Endodermal cell (in vitro differentiated cells): ENCODE measurements at places on chromosomes 7 and 10.

GRCh38 chr7:100372256-100372655, 1.0 kb upstream of the PILRA start:
- no peaks in the 10 kb centered on the region for H3K4me1 ChIP-seq
- no peak overlapping the region for H3K4me3 ChIP-seq
- H3K36me3 ChIP-seq, result peaks cover 8% of the 10 kb centered on the region
- H3K27ac ChIP-seq, result no peak overlapping the region
- peak; percentile 59 for DNase-seq
- no peaks in the 10 kb centered on the region for H3K27me3 ChIP-seq

DNA sequence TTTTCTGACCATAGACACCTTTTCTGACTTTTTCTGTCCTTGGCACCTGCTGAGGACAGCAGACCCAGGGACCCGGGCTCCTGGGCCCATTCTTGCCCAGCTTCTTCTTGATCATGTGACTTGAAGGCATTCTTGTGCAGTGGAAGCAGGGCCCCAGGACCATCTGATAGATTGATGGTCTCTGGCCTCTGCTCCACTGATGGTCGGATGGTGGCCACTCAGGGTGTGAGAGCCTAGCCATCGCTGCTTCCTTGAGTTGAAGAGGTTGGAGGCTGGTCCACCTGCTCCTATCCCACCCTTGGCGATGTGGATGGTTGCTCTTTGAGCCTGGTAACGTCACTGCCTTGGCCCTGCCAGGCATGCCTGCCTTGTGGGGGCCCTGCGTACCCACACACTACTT, 37.8 kb upstream of the ZNF716 start:
- H3K36me3 ChIP-seq, result no peaks in the 10 kb centered on the region
- H3K27ac ChIP-seq, result no peak overlapping the region
- DNase-seq, result no peak
- H3K4me3 ChIP-seq, result no peak overlapping the region

GRCh38 chr10:56139405-56139804, 221.7 kb downstream of the ZWINT start:
- no peaks in the 10 kb centered on the region for H3K27me3 ChIP-seq
- no peaks in the 10 kb centered on the region for H3K36me3 ChIP-seq
- no peaks in the 10 kb centered on the region for H3K4me1 ChIP-seq
- H3K27ac ChIP-seq, result no peak overlapping the region
- no peak overlapping the region for H3K4me3 ChIP-seq

- peak overlapping the region; percentile 78 for H3K27ac ChIP-seq
- no peaks in the 10 kb centered on the region for H3K4me1 ChIP-seq
- peak; percentile 62 for DNase-seq
- H3K36me3 ChIP-seq, result no peaks in the 10 kb centered on the region
- H3K27me3 ChIP-seq, result no peaks in the 10 kb centered on the region
These were observed 141.3 kb upstream of the AGK start for GRCh38 chr7:141409801-141410329.

GRCh38 chr7:17651341-17651740, 289.0 kb downstream of the SNX13 start:
- H3K36me3 ChIP-seq, result no peaks in the 10 kb centered on the region
- H3K27me3 ChIP-seq, result no peaks in the 10 kb centered on the region
- H3K4me3 ChIP-seq, result no peak overlapping the region
- no peaks in the 10 kb centered on the region for H3K4me1 ChIP-seq

- no peaks in the 10 kb centered on the region for H3K27me3 ChIP-seq
- H3K36me3 ChIP-seq, result no peaks in the 10 kb centered on the region
These were observed 144.5 kb downstream of the PPP1R3A start for GRCh38 chr7:113774182-113774807.

- H3K36me3 ChIP-seq, result no peaks in the 10 kb centered on the region
- no peak overlapping the region for H3K4me3 ChIP-seq
- no peak for DNase-seq
- H3K27me3 ChIP-seq, result no peaks in the 10 kb centered on the region
- H3K27ac ChIP-seq, result no peak overlapping the region
These were observed 549.5 kb upstream of the GRM3 start for GRCh38 chr7:86094166-86094669.

DNA sequence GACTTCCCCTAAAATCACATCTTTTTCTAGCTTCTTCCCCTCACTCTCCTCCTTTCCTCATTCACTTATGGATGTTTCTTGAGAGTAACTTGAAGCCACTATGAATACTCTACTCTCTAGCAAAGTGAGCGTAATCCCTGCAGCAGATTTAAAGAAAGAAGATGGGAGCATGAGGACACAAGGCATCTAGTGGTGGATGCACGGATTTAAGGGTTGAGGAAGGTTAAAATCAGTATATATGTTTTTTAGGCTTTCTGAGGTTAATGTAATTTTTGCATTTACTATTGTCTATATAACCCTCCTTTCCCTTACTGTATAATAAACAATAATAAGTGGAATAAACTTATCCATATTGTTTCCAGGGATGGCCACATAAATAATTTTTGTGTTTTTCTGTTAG, 495.2 kb upstream of the TPK1 start:
- H3K27me3 ChIP-seq, result no peaks in the 10 kb centered on the region
- no peak overlapping the region for H3K27ac ChIP-seq
- no peaks in the 10 kb centered on the region for H3K36me3 ChIP-seq
- H3K4me1 ChIP-seq, result no peaks in the 10 kb centered on the region
- no peak for DNase-seq
- no peak overlapping the region for H3K4me3 ChIP-seq

GRCh38 chr7:125061776-125062397, 132.3 kb upstream of the POT1 start:
- no peak for DNase-seq
- no peak overlapping the region for H3K27ac ChIP-seq
- H3K4me3 ChIP-seq, result no peak overlapping the region
- H3K27me3 ChIP-seq, result no peaks in the 10 kb centered on the region
- peaks cover 13% of the 10 kb centered on the region for H3K4me1 ChIP-seq

GRCh38 chr10:75347186-75347585, 54.4 kb downstream of the ZNF503 start:
- no peaks in the 10 kb centered on the region for H3K4me1 ChIP-seq
- H3K27me3 ChIP-seq, result no peaks in the 10 kb centered on the region
- peak overlapping the region; percentile 75 for H3K27ac ChIP-seq
- no peak for DNase-seq

DNA sequence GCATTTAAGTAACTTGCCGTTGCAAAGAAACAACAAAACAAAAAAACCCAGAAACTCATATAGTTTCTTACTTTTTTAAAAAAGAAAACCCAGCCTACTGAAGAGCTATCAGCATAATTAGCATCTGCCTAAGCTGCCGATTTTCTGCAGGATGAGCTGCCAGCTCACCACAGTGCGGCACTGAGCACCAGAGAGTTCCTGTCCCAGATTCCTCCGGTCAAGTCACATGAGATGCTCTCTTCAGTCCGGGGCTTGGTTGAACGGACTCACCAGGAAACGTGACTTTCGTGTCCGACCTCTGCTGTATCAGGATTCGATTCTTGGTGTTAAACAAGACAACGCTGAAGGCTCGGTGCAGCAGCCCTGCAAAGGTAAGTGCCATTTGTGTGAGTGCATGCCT, 3.2 kb downstream of the IDI2 start:
- H3K4me1 ChIP-seq, result no peaks in the 10 kb centered on the region
- H3K27me3 ChIP-seq, result no peaks in the 10 kb centered on the region
- H3K27ac ChIP-seq, result no peak overlapping the region

DNA sequence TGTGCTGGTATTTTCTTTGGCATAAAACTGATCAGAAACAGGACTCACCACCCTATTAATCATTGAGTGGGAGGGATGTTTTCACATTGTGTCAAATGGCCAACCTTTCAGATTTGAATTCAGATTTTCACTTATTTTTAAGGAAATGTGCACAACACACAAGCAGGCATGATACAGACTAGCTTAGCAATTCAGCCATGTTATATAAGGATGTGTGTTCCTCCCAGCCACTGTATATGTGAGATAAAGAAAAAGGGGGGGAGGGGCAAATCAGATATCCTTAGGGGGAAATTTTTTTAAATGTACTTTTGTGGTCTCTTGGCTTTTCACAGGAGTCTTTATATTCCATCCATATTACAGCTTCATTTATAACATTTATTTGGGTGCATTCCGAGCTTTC, 3.1 kb downstream of the GAD2 start:
- peaks cover 67% of the 10 kb centered on the region for H3K27me3 ChIP-seq
- no peak overlapping the region for H3K4me3 ChIP-seq

GRCh38 chr7:7761340-7761973, 43.0 kb upstream of the RPA3 start:
- no peaks in the 10 kb centered on the region for H3K27me3 ChIP-seq
- H3K27ac ChIP-seq, result no peak overlapping the region
- no peak overlapping the region for H3K4me3 ChIP-seq
- no peak for DNase-seq
- H3K4me1 ChIP-seq, result no peaks in the 10 kb centered on the region

DNA sequence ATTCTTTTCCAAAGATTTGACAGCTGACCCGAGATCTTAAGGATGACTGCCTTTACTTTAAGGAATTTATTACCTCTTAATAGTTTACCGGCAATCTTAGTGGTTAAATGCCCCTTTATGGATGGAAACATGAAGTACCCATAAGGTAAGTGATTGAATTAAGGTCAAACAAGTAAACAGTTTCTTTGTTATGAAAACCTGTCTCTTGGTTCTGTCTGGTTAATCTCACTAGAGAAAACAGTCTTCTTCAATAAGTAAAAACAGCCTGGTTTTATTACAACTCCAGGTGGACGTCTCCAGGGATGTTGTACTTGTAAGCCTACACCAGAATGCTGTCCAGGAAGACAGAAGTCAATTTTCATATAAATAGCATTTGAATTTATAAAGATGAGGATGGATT, 161.8 kb upstream of the MTPN start:
- no peak for DNase-seq
- H3K27ac ChIP-seq, result no peak overlapping the region
- peaks cover 6% of the 10 kb centered on the region for H3K4me1 ChIP-seq
- H3K27me3 ChIP-seq, result peaks cover 36% of the 10 kb centered on the region
- no peak overlapping the region for H3K4me3 ChIP-seq

DNA sequence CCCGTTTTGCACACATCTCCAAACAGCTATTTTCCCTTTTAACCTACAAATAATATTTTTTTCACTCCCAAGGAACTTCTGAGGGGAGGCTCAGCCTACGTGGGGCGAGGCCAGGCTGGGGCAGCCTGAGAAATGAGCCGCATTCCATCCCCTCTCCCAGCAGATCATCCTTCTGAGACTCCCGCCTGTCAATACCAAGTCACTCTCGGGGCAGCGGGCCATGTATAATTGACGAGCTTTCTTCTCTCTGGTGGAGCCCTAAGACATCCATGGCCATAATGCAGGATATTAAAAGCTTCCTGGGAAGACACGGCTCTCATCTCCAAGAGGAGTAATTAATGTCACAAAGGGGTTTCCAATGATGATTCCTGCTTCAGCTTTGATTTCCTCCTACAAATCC, 37.8 kb upstream of the CHST15 start:
- H3K27me3 ChIP-seq, result no peaks in the 10 kb centered on the region
- no peak overlapping the region for H3K27ac ChIP-seq
- H3K36me3 ChIP-seq, result no peaks in the 10 kb centered on the region
- no peak for DNase-seq

- no peaks in the 10 kb centered on the region for H3K4me1 ChIP-seq
- no peak for DNase-seq
- no peaks in the 10 kb centered on the region for H3K27me3 ChIP-seq
- no peak overlapping the region for H3K4me3 ChIP-seq
- H3K36me3 ChIP-seq, result no peaks in the 10 kb centered on the region
- H3K27ac ChIP-seq, result no peak overlapping the region
These were observed 182.5 kb upstream of the AKR1E2 start for GRCh38 chr10:4643471-4643870.

DNA sequence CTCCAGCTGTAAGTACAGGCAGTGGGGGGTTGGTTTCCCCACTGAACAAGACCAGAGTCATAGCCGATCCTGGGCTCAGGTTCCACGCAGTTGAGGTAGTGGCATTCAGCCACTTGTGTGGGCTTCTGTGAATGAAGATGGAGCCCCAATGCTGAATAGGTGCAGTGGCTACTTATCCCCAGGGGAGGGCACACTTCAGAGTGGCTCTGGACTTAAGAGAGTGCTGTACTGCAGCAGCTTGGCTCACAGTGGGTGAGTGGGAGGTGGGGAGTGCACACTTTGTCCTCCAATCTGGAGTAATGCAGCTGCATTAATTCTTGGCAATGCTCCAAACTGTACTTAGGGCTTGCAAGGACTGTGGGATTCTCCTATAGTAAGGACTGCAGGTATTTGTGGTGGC, 81.9 kb downstream of the BUB3 start:
- no peaks in the 10 kb centered on the region for H3K27me3 ChIP-seq
- no peak overlapping the region for H3K4me3 ChIP-seq
- no peaks in the 10 kb centered on the region for H3K4me1 ChIP-seq
- no peaks in the 10 kb centered on the region for H3K36me3 ChIP-seq

DNA sequence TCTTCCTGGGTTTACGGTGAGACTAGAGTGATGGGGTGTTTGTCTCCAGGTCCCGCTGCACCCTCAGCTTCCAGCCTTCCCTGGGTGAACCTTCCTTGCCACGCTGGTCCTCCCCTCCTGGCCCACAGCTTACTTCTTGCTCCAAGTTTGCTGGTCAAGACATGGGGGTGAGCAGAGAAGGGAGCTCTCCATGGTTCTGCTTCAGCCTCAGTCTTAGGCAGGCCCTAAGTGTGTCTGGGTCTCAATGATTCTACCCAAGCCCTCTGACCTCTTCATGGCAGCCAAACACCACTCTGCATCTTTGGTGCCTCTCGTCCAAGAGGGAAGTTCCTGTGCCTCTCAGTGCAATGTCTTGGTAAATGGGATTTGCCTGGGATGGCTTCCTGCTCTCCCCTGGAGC, 356.5 kb upstream of the KLF6 start:
- H3K27me3 ChIP-seq, result no peaks in the 10 kb centered on the region
- H3K4me1 ChIP-seq, result no peaks in the 10 kb centered on the region
- no peak overlapping the region for H3K27ac ChIP-seq
- no peaks in the 10 kb centered on the region for H3K36me3 ChIP-seq
- peak; percentile 73 for DNase-seq

DNA sequence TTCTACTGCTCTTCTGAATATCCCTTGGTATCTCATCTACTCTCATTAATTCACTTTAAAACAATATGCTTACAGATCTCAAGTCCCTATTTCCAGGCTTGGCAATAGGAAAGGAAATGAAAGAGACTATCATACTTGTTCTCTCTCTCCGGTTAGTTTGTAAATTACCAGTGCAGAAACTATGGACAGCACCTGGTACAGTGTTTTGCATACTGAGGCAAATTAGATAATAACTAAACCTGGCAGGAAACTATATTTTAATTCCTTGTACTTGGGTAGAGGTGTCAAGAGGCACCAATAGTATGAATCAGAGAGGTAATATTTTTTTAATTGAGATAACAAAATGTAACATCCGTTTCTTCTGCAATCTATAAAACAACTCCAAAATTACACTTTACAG, 97.7 kb upstream of the TMEM196 start:
- H3K4me1 ChIP-seq, result no peaks in the 10 kb centered on the region
- no peak overlapping the region for H3K27ac ChIP-seq
- H3K27me3 ChIP-seq, result no peaks in the 10 kb centered on the region

DNA sequence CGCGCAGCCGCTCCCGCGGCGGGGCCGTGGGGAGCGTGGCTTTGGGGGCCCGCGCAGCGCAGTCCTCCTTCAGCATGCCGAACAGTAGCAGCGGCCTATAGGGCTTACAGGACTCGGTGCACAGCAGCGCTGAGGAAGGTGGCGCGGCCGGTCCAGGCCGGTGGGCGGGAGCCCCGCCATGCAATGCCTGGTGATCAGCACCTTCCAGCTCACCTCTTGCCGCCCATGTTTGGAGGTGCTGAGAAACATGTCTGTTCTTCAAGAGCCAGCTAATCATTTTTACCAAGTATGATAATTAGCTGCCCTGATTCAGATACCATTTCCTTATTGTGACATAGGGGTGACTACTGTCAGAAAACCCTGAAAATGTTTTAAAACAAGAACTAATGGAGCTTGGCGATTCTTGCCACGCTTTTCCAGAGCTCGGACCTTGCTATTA, 33.5 kb upstream of the SFTPD start:
- no peaks in the 10 kb centered on the region for H3K36me3 ChIP-seq
- H3K4me1 ChIP-seq, result no peaks in the 10 kb centered on the region
